ENCODE measurements at places on chromosomes 4 and X.

GRCh38 chrX:28854637-28855036 is 267.4 kb downstream of the IL1RAPL1 start:
- no peak for DNase-seq

DNA sequence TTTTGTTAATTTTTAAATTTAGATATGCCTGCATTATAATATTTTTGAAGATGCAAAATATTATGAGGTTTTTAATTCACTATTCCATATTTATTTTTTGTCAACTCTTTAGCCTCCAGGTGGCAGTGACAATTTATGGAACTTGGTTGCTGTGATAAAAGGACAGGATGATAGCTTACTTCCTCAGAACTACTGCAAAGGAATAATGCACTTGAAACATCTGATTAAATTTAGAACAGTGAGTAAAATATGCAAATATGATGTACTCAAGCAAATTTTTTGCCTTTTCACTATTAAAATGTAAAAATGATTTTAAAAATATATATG is 45.1 kb downstream of the SPATA4 start:
- peak; percentile 0 for DNase-seq

- no peak for DNase-seq
These were observed 227.3 kb downstream of the KDR start for GRCh38 chr4:54898056-54898562.

DNA sequence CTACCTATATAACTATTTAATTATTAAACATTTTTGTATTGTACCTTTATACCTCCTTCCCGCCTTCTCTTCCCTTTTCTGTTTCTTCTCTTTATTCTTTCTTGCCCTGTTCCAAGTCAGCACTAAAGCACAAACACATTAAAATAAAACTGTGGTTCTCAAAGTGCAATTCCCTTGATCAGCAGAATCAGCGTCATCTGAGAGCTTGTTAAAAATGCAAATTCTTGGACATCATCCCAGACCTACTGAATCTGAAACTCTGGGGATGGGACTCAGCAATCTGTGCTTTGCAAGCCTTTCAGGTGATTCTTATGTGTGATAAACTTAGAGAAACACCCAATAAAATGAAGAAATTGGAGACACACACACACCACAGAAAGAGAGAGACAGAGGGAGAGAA is 178.4 kb upstream of the BMP3 start:
- DNase-seq, result no peak
